Spinal cord (tissue), 10 donors: ENCODE measurements at places on chromosomes 5 and 9. TPM values are rescaled to one million over a fixed set of nuclear protein-coding genes. Genes with fewer than 3 reads are reported as not detected.

Gene RANBP3L
- 45.7 TPM for total RNA-seq

Gene ZFP2
- 7.7 TPM for total RNA-seq

Gene TMEM215
- total RNA-seq: 5.2 TPM

Gene FOXD4
- total RNA-seq: 0.99 TPM

Gene GABRB2
- total RNA-seq: 44.6 TPM

Gene SGCD
- total RNA-seq: 30.6 TPM

Gene AHRR
- 3.4 TPM for total RNA-seq

Gene SCGB3A1
- 1.7 TPM for total RNA-seq

Gene SLC9A3
- 2.3 TPM for total RNA-seq

Gene PCDHA9
- 1.2 TPM for total RNA-seq

Gene C5
- total RNA-seq: 9.7 TPM

Gene ARHGEF28
- total RNA-seq: 25.7 TPM

Gene PARP8
- total RNA-seq: 39.1 TPM

Gene PRLR
- 13.7 TPM for total RNA-seq

Gene LCN1
- not detected for total RNA-seq

DNA sequence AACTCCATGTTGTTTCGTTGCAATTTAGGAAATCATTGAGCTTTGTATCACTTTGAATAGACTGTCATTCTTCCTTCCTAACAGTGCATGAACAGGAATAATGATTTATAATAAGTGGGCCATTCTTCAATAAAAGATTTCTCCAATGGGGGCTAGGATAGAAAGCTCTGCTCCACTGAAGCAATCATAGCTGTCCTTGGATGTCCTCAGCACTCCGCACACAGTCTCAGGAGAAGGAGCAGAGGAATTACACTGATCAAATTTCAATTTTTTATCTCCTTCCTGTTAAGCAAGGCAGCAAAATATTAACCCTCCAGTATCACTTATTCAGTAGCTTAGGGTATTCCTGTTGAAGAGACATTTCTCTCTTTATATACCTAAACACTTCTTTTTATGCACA is 532.7 kb upstream of the ST8SIA4 start:
- DNase-seq: peak; percentile 17

GRCh38 chr5:161311146-161311708 is 235.3 kb downstream of the GABRB2 start:
- no peak for DNase-seq

- no peak for DNase-seq
These were observed 133.0 kb downstream of the ZNF608 start for GRCh38 chr5:124613273-124613953.

- DNase-seq: no peak
These were observed 70.6 kb downstream of the HMHB1 start for GRCh38 chr5:143882520-143882919.

GRCh38 chr5:173746047-173746646 is 129.7 kb upstream of the BOD1 start:
- DNase-seq: no peak

- no peak for DNase-seq
These were observed 263.2 kb downstream of the DMAC1 start for GRCh38 chr9:7536310-7536939.

DNA sequence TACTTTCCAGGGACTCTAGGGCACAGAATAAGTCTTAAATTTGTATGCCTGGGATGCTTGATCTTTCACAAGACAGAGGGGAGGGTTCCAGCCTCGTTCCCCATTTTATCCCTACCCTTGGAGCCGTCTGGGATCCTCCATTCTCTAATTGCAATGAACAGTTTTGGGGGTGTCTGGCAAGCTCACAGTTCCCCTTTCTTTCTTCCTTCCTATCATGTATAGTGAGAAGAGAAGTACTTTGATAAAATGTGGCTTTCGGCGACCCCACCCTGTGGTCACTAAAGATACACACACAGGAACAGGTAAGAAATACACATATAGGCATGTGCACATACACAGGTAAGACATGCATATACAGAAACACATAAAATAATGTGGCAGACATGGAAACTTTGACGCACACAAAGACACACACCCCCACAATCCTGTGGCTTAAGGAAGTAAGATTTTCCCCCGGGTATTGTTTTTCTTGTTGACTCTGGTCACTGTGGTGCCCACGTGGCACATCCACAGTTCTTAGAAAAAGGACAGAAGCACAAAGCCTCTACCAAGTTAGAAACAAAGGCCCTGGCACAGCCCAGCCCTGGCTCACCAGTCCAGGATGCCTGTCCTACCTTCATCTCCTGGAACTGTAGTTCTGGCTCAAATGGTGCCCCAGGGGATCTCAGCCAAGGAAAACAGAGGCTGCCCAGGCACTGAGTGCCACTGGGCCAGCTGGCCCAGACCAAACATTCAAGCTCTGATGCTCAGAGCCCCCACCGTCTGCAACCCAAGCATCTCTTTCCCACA is 6.3 kb upstream of the SMU1 start:
- DNase-seq: no peak

- DNase-seq: no peak
These were observed 87.8 kb upstream of the HSPA9 start for GRCh38 chr5:138663009-138663408.

GRCh38 chr9:114936581-114936980 is 6.2 kb upstream of the TNFSF8 start:
- no peak for DNase-seq

GRCh38 chr5:82812575-82812974 is 264.6 kb downstream of the TMEM167A start:
- DNase-seq: no peak

DNA sequence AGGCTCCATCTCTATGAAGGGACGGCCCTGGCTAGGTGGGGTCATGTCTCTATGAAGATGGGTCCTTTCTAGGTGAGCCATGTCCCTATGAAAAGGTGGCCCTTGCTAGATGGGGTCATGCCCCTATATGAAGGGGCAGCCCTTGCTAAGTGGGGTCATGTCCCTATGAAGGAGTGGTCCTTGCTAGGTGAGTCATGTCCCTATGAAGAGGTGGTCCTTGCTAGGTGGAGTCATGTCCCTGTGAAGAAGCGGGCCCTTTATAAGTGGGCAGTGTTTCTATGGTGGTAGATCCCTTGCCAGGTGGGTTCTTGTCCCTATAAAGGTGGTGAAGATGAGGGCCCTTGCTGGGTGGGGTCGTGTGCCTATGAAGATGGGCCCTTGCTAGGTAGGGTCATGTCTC is 283.0 kb upstream of the IRX2 start:
- no peak for DNase-seq

DNA sequence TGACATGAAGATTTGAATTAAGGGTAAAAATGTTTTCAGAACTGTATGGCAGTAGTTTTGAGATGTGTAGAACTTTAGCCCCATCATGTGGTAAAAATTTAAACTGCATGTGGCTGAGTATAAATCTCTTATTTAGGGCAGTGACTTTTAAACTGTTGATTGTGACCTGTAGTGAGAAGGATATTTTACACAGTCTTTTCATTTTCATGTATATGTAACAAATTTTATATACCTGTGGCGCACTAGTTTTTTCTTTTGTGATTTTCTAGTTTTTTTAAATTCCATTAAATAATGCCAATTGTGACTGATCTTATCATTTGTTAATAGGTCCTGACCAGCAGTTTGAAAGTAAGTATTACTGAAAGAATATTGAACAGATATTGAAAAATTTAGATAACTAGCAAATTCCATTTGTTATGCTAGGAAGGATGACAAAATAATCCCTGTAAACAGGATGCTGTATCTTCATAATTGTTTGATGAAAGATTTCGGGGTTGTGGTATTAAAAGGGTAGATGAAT is 47.2 kb downstream of the GPBP1 start:
- peak; percentile 61 for DNase-seq

DNA sequence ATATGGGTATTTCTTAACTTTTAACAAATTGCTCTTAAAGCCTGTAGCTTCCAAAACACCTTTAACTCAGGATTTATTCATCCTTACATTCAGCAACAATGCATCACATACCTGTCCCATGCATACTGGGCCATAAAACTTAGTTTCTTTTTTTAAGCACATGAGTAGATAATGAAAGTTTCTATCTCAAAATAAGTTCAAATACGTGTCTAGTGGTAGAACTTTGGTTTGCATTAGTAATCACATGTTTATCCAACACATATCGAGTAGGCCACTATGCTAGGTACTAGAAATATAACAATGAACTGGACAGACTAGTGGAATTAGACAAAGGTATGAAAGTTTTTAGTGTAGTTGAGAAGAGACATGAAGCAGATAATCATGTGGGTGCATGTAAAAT is 99.6 kb downstream of the DOCK2 start:
- DNase-seq: no peak

GRCh38 chr5:17315710-17316221 is 98.3 kb downstream of the BASP1 start:
- DNase-seq: no peak

DNA sequence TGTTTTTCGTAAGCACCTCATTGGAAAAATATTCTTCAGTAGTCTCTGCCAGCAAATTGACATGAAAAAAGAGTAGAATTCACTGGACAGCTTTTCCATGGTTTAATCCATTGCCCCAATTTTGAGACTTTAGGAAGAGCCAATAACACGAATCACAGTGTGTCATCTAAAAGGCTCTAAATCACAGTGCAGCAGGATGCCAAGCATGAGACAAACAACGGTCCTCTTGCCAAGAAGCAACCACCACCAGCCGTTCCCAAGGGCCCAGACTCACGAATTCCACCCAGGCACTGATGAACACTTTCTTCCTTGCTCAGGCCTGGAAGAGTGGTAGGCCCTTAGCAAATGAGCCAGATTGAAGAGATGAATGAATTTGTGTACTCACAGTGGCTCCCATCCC is 18.3 kb upstream of the IRX4 start:
- DNase-seq: no peak

DNA sequence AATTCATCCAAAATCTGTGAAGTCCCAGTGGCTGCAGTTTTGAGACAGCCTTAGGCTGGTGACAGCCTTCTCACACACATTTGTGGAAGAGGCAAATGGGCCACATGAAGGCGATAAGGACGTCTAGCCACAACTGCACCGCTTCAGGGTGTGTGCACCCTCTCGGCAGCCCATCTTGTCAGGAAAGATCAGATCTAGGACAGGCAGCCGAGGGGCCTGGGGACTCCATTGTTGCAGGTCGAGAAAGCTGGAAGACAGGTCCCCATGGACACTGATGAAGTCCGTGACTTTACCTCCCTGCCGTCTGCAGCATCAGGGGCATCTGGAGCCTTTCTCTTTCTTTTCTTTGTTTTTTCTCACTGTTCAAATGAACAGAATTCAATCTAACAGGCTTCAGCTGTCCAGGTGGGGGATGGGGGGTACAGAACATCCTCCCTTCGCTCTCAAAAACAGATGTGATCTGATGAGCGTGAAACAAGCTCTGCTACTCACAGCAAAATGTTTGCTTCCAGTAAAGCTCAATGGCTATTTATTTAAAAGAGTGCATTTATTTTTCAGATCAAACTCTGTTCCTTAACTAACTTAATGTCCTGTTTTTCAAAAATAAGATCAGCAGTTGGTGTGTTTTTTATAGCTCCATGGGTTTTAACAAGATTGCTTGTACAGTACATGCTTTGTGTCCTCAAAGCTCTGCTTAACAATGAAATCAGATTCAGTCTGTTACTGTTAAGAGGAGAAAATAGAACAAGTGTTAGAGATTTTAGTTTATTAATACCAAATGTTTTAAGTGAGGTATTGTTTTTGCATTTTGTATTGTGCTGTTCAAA is 111.8 kb upstream of the OTULINL start:
- no peak for DNase-seq

- DNase-seq: peak; percentile 66
These were observed 150.2 kb upstream of the PHYKPL start for GRCh38 chr5:178382754-178383164.

- DNase-seq: peak; percentile 34
These were observed 1234.8 kb upstream of the C9orf72 start for GRCh38 chr9:28808042-28808441.

GRCh38 chr9:106432631-106433030 is 430.3 kb upstream of the ZNF462 start:
- no peak for DNase-seq

- DNase-seq: peak; percentile 36
These were observed 252.7 kb downstream of the EFNA5 start for GRCh38 chr5:107418071-107418470.

- no peak for DNase-seq
These were observed 119.9 kb downstream of the CEMIP2 start for GRCh38 chr9:71648453-71648852.

DNA sequence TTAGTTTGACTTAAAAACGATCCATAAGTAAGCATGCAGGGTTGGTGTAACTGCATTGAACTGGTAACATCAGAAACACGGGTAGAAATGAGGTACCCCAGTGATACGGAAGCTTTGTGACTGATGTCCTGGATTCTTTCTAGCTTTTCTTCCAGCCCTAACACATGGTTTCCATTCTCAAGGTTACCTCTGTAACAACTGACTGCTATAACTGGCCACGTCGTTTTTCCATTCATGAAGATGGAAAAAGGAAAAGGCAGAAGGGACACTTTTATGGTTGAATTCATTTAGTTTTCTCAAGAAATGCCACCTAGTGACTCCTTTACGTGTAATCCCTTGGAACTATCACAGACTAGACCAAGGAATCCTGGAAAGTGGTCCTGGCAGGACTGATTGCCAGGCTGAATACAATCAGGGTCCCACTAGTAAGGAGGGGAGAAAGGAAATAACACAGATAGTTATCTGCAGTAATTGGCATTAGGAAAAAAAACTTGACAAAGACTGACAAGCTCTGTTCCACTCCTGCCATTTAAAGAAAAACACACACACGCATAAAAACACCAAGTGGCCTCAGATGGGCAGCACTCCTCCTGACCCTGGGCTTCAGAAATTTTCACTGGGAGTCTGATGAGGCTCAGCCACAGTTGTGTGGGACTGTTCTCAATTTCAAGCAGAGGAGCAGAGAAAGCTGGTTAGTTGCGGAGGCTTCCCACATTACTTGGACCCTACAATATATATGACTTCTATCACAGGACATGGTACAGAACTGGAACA is 77.5 kb upstream of the ZNF169 start:
- DNase-seq: no peak

DNA sequence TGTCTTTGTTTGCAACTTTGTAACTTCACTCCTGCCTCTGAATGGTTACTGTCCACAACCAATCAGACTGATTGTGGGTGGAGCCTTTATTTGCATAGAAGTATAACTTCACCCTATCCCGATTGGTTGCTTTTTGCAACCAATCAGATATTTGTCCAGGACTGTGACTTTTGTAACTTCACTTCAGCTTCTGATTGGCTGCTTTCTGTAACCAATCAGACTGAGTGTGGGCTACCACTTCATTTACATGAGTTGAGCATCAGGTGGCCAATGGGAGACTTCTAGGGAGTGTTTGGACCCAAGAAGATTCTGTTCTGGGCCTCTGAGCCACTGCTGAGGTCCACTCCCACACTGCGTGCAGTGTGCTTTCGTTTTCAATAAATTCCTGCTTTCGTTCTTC is 1810.7 kb upstream of the CDH6 start:
- no peak for DNase-seq

DNA sequence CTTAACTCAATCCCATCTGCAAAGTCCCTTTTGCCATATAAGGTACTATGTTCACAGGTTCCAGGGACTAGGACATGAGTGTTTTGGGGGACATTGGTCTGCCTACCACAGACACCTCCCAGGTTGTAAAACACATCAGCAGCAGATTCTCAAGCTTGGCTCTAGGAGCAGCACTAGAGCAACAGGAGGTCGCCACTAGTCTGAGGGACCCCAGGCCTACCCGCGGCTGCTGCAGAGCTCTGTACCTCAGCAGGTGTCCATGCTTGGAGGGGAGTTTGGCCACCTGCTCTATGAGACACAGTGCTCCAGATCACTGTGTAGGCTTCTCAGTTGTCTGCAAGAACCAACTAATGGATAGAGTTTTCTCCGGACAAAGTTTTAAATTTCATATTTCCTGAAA is 262.2 kb upstream of the ARRDC3 start:
- DNase-seq: no peak
